Left lobe of liver (tissue), 2 donors: ENCODE measurements at places on chromosomes 11 and 22. TPM values are rescaled to one million over a fixed set of nuclear protein-coding genes. Genes with fewer than 3 reads are reported as not detected.

The CHKA gene
- total RNA-seq = 15.5 TPM

The CCDC89 gene
- total RNA-seq = 0.28 TPM

The KBTBD4 gene
- total RNA-seq = 7.0 TPM

The APOC3 gene
- 11,492 TPM for total RNA-seq

The LYVE1 gene
- 25.6 TPM for total RNA-seq

The TCP11L1 gene
- 4.2 TPM for total RNA-seq

The ADM gene
- 9.6 TPM for total RNA-seq

The STK33 gene
- 0.40 TPM for total RNA-seq

The AQP11 gene
- 13.1 TPM for total RNA-seq

The LRRN4CL gene
- not detected for total RNA-seq

The CSF2RB gene
- 1.1 TPM for total RNA-seq

The MS4A12 gene
- total RNA-seq = not detected

The IFITM10 gene
- 15.7 TPM for total RNA-seq

The B3GAT1 gene
- 5.4 TPM for total RNA-seq

The CCDC87 gene
- total RNA-seq = 0.10 TPM

The PRDM11 gene
- total RNA-seq = 3.5 TPM

The FERMT3 gene
- total RNA-seq = 9.7 TPM

The FUT4 gene
- total RNA-seq = 1.2 TPM

The PANX3 gene
- not detected for total RNA-seq

The FGF19 gene
- total RNA-seq = 0.15 TPM

The SLC37A4 gene
- 155 TPM for total RNA-seq

The CAVIN3 gene
- total RNA-seq = 6.1 TPM

The PPP6R3 gene
- total RNA-seq = 35.1 TPM

The PGGHG gene
- total RNA-seq = 37.0 TPM

The CALCA gene
- total RNA-seq = 0.73 TPM

The ACR gene
- 0.83 TPM for total RNA-seq

The KRTAP5-9 gene
- 0.30 TPM for total RNA-seq

The PTPRJ gene
- 22.7 TPM for total RNA-seq

The OR5P2 gene
- not detected for total RNA-seq

The MS4A14 gene
- total RNA-seq = 0.43 TPM

The KCNK7 gene
- total RNA-seq = not detected

The ZP1 gene
- not detected for total RNA-seq

The ADSL gene
- 19.0 TPM for total RNA-seq

The IGLL5 gene
- total RNA-seq = 1.2 TPM

The SYT12 gene
- 4.8 TPM for total RNA-seq

The SMC1B gene
- not detected for total RNA-seq

The PTPRCAP gene
- 2.2 TPM for total RNA-seq

The TMEM191B gene
- total RNA-seq = 0.65 TPM

The ANGPTL5 gene
- total RNA-seq = not detected

The HEPHL1 gene
- total RNA-seq = not detected

The MLC1 gene
- total RNA-seq = not detected

The PATE4 gene
- total RNA-seq = not detected

The PRG3 gene
- total RNA-seq = not detected

The ASCL2 gene
- 0.83 TPM for total RNA-seq

The IGSF22 gene
- 0.13 TPM for total RNA-seq

The CD3D gene
- 1.6 TPM for total RNA-seq

The PLAAT5 gene
- total RNA-seq = not detected

The RASL10A gene
- total RNA-seq = 1.0 TPM

The NRIP3 gene
- total RNA-seq = 0.05 TPM

The TRPM5 gene
- total RNA-seq = not detected

The ASCL3 gene
- not detected for total RNA-seq

The UPB1 gene
- total RNA-seq = 184 TPM

The MCAT gene
- 13.6 TPM for total RNA-seq

The RAPSN gene
- total RNA-seq = 0.68 TPM

The AIFM3 gene
- 1.3 TPM for total RNA-seq

The OR2AG1 gene
- not detected for total RNA-seq

The C11orf86 gene
- total RNA-seq = not detected
